ENCODE measurements at places on chromosomes 11 and 22. TPM values are rescaled to one million over a fixed set of nuclear protein-coding genes. Genes with fewer than 3 reads are reported as not detected.

- H3K27me3 ChIP-seq, result no peaks in the 10 kb centered on the region
- H3K27ac ChIP-seq, result no peak overlapping the region
- no peak for DNase-seq
- H3K4me1 ChIP-seq, result no peaks in the 10 kb centered on the region
- no peak overlapping the region for H3K4me3 ChIP-seq
Measured at GRCh38 chr22:41808400-41808799, 7.9 kb downstream of the CCDC134 start.

DNA sequence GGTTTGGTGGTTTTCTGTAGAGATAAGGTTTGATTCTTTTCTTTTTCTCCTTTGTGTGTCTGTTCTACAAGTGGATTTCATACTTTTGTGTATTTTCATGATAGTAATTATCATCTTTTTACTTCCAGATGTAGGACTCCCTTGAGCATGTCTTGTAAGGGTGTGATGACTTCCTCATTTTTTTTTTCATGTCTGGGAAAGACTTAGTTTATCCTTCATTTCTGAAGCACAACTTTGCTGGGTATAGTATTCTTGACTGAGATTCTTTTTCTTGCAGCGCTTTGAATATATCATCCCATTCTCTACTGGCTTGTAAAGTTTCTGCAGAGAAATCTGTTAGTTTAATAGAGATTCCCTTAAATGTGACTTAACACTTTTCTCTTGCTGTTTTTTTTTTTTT is 32.9 kb downstream of the MADD start:
- H3K4me3 ChIP-seq, result no peak overlapping the region
- no peaks in the 10 kb centered on the region for H3K4me1 ChIP-seq
- DNase-seq, result no peak

DNA sequence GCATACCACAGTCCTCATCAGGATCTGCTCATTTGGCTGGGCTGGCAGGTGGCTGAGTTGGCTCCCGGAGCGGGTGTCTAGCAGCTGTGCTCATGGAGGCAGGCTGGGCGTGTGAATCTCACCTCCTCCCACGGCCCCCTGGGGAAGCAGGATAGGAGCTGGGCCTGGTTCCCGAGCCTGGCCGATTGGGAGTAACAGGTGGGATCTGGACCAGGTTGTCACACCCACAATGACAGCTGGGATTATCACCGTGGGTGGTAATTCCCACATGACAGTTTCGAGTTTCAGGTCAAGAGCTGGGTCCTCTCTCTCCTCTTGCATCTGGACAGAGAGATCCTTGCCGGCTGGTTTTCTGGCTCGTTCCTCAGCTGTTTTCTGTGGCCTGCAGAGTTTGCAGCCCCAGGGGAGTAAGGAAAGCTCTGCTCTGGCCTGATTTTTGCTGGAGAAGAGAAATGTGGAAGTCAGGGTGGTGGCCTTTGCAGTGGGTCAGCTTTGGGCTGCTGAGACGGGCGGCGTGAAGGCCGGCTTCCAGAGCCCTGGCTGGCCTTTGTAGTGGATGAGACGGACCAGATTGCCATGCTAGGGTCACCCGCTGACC is 57.0 kb downstream of the BCR start:
- H3K36me3 ChIP-seq, result no peaks in the 10 kb centered on the region
- no peak overlapping the region for H3K4me3 ChIP-seq
- no peaks in the 10 kb centered on the region for H3K4me1 ChIP-seq
- no peaks in the 10 kb centered on the region for H3K27me3 ChIP-seq
- H3K27ac ChIP-seq, result no peak overlapping the region
- DNase-seq, result no peak

DNA sequence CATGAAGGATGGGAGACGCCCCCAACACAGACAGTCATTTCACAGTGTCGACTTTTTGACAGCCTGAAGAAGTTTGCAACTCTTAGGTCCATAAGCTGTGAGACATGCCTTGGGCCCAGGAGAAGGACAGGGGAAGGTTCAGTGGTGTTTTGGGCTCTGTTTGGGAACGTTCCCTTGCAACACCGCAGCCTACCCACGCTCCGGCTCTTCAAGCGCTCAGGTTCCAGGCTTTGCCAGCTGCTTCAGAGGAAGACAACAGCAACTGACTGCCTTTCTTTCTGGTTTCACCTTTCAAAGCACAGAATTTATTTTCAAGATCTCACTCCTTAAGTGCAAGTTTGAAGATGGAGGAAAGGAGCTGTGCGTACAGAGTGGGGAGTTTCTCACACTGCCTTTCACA is 575.8 kb upstream of the B3GAT1 start:
- no peak overlapping the region for H3K4me3 ChIP-seq
- H3K36me3 ChIP-seq, result no peaks in the 10 kb centered on the region
- no peak for DNase-seq

GRCh38 chr11:23679981-23680380 is 816.9 kb upstream of the LUZP2 start:
- H3K27ac ChIP-seq, result no peak overlapping the region
- DNase-seq, result no peak
- no peak overlapping the region for H3K4me3 ChIP-seq
- H3K4me1 ChIP-seq, result no peaks in the 10 kb centered on the region
- no peaks in the 10 kb centered on the region for H3K27me3 ChIP-seq

DNA sequence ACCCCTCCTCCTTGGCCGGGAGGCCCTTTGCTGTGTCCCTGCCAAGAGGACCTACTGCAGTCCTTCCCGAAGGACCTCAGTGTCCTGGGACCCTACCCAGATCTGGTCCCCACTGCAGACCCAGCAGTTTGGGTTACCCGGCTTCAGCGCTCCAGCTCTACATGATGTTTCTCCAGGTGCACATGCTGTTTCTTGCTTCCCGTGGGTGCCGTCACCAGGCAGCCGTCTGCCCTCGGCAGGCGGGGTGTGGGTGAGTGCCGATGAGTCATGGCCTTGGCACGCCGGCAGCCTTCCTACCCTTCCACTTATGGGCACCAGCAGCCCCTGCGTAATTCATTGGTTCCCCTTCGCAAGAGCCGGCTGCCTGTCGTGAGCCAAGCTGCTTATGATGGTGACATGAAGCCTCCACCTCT is 101.8 kb downstream of the BCR start:
- no peaks in the 10 kb centered on the region for H3K27me3 ChIP-seq
- DNase-seq, result peak; percentile 44
- H3K4me1 ChIP-seq, result peaks cover 14% of the 10 kb centered on the region
- H3K27ac ChIP-seq, result no peak overlapping the region
- H3K36me3 ChIP-seq, result no peaks in the 10 kb centered on the region
- no peak overlapping the region for H3K4me3 ChIP-seq

- H3K27ac ChIP-seq, result no peak overlapping the region
- no peak overlapping the region for H3K4me3 ChIP-seq
- H3K36me3 ChIP-seq, result no peaks in the 10 kb centered on the region
- H3K27me3 ChIP-seq, result no peaks in the 10 kb centered on the region
Measured at GRCh38 chr11:129410395-129410960, 34.8 kb downstream of the BARX2 start.

- no peaks in the 10 kb centered on the region for H3K36me3 ChIP-seq
- peak overlapping the region; percentile 73 for H3K27ac ChIP-seq
- peaks cover 4% of the 10 kb centered on the region for H3K4me1 ChIP-seq
- peak; percentile 75 for DNase-seq
- no peak overlapping the region for H3K4me3 ChIP-seq
Measured at GRCh38 chr22:45317551-45318167, 7.9 kb downstream of the FAM118A start.

- H3K4me3 ChIP-seq, result no peak overlapping the region
- H3K27me3 ChIP-seq, result no peaks in the 10 kb centered on the region
- no peak overlapping the region for H3K27ac ChIP-seq
Measured at GRCh38 chr11:112523031-112523430, 262.4 kb upstream of the PLET1 start.

DNA sequence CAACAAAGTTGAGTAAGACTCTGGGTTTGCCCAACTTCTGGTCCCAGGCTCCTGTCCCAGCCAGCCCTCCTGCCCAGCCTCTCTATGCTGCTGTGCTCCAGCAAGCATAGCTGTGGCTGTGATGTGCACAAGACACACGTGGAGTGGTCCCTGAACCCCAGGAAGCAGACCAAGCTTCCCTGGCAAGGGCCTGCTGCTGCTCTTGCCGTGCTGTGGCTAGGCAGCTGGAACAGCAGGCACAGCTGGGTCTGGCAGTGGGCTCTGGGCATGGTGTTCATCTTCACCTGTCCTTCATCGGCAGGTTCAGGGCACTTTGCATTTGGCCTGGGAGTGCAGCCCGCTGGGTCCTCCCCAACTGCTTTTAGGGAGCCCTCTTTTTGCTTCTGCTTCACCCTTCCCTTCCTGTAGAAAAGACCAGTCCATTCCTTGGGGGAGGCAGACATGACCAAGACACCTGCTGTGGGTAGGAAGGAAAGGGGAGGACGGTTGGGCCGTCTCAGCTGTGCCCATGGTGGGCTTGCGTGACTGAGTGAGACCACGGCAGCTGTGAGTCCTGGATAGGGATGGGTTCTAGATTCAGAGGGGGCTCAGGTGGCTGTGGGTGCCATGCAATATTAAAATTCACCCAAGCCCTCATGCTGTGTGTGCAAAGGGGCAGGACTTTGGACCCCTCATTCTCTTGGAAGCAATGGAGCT is 26.1 kb upstream of the ETS1 start:
- no peak overlapping the region for H3K27ac ChIP-seq
- H3K27me3 ChIP-seq, result no peaks in the 10 kb centered on the region
- H3K36me3 ChIP-seq, result no peaks in the 10 kb centered on the region
- no peak overlapping the region for H3K4me3 ChIP-seq

GRCh38 chr11:10751581-10751940 is 515 bp downstream of the CTR9 start:
- peak overlapping the region; percentile 64 for H3K4me3 ChIP-seq
- DNase-seq, result no peak
- peaks cover under 1% of the 10 kb centered on the region for H3K36me3 ChIP-seq
- no peaks in the 10 kb centered on the region for H3K4me1 ChIP-seq
- peak overlapping the region; percentile 91 for H3K27ac ChIP-seq

DNA sequence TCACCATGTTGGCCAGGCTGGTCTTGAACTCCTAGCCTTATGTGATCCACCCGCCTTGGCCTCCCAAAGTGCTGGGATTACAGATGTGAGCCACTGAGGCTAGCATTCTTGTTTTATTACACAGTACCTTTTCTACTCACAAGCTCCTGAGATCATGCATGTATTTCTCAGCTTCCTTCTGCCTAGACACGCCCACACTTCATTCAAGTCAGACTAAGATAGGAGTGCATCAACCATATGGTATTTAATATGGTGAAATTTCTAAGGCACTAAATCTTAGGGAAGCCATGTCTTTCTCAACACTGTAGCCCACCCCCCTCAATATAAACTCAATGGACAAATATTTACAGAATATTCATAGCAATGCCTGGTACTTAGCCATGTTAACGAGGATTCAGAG is 62.1 kb downstream of the SLC25A17 start:
- no peak for DNase-seq
- H3K27me3 ChIP-seq, result no peaks in the 10 kb centered on the region
- H3K4me3 ChIP-seq, result no peak overlapping the region
- H3K36me3 ChIP-seq, result no peaks in the 10 kb centered on the region
- no peak overlapping the region for H3K27ac ChIP-seq
- H3K4me1 ChIP-seq, result no peaks in the 10 kb centered on the region

- H3K4me3 ChIP-seq, result no peak overlapping the region
- H3K36me3 ChIP-seq, result no peaks in the 10 kb centered on the region
- H3K4me1 ChIP-seq, result no peaks in the 10 kb centered on the region
- H3K27ac ChIP-seq, result no peak overlapping the region
- DNase-seq, result no peak
Measured at GRCh38 chr22:38402204-38402603, 52.8 kb downstream of the KCNJ4 start.

DNA sequence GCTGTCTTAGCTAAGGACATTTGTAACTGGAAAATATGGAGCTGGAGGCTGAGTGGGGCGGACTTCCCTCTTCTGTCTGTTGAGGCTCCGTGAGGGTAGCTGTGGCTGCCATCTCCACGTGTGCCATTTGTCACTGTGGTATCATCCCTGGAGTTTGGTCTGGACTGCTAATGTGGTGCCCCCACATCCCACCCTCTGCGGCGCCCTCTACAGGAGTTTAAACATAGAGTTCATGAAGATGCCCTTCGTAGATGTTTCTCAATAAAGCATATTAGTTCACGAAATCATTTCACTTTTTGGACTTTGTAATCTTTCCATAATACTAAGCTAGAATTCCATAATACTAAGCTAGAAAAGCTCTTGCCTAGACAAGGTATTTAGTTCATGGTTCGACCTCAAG is 52.4 kb downstream of the TECTA start:
- no peak overlapping the region for H3K4me3 ChIP-seq
- DNase-seq, result no peak
- no peaks in the 10 kb centered on the region for H3K27me3 ChIP-seq
- H3K27ac ChIP-seq, result no peak overlapping the region
- H3K4me1 ChIP-seq, result no peaks in the 10 kb centered on the region
- no peaks in the 10 kb centered on the region for H3K36me3 ChIP-seq

DNA sequence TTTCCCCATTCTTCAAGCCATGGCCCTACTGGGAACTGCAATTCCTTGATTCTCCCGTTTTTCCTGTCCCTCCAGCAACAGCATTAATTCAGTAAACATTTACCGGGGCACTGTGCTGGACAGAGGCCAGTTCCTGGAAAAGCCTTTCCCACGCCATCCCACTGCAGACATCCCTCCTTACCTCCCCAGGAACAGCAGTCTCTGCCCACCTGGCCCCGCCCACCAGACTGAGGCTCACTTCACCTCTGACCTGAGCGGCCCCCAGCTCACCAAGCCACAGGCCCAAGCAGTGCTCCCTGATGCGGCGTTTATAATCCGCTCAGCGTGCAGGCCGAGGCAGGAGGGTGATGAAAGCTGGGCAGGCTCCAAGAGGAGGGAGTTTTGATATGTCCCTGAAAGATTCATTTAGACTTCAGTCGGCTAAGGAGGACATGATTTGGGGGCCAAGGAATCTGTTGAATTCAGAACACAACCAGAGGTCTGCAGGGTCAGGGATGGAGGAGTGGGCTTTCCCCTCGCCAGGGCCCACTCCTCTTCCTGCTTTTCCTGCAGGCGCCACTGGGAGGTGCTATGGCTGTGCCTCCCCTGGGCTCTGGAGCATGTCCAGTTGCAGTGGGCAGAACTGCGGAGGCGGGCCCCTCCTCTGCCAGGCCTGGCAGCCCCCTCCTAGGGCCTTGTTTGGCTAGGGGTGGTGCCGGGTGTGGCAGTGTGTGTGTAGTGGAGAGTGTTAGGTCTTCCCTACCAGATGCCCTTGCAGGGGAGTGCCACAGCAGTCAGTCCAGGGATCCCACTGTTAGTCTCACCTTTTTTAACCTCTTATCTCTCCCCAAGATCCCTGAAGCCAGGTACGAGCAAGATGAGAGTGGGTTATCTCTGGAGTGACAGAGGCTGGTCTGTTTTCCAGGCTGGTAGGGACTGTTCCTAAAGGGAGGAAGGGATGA is 1.4 kb upstream of the TAGLN start:
- peak; percentile 71 for DNase-seq
- H3K4me1 ChIP-seq, result peaks cover 8% of the 10 kb centered on the region
- H3K27me3 ChIP-seq, result no peaks in the 10 kb centered on the region
- no peaks in the 10 kb centered on the region for H3K36me3 ChIP-seq
- no peak overlapping the region for H3K4me3 ChIP-seq

The C22orf23 gene
- not detected for total RNA-seq

The CCDC134 gene
- 9.3 TPM for total RNA-seq

The PIK3IP1 gene
- 15.1 TPM for total RNA-seq

The TMEM121B gene
- total RNA-seq, result 0.64 TPM

The TRIM3 gene
- 59.0 TPM for total RNA-seq

The NFAM1 gene
- 0.64 TPM for total RNA-seq

The HBB gene
- 3.0 TPM for total RNA-seq

The SCGB1C1 gene
- total RNA-seq, result not detected

The PGA5 gene
- total RNA-seq, result not detected

The ZBTB16 gene
- 2.0 TPM for total RNA-seq

All from colonic mucosa (tissue), 4 donors.